Kasumi-1 (cell line): ENCODE measurements at places on chromosomes 4 and X.

- DNase-seq: peak; percentile 25
Observed at GRCh38 chr4:5460106-5460801, 248.1 kb downstream of the EVC2 start.

DNA sequence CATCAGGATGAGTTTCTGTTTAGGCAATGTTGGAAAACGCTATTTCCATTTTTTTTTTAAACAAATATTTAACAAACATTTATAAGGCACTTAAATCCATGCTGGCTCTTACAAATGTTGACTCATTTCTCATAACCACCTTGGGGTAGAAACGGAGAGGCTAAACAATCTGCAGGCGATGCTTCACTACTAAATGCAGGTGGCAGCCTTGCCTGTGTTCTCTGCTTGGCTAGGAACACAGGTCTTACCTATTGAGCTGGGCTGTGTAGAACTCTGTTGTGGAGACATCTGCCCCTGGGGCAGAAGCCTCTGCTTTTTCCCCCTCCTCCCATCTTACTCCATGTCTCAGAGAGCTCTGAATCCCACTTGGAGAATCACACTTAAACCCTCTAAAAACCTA, 1.4 kb upstream of the CXCL1 start:
- no peak for DNase-seq

- DNase-seq: no peak
Observed at GRCh38 chr4:17630228-17630627, 15.8 kb downstream of the MED28 start.

- DNase-seq: no peak
Observed at GRCh38 chr4:16692961-16693506, 205.4 kb downstream of the LDB2 start.

DNA sequence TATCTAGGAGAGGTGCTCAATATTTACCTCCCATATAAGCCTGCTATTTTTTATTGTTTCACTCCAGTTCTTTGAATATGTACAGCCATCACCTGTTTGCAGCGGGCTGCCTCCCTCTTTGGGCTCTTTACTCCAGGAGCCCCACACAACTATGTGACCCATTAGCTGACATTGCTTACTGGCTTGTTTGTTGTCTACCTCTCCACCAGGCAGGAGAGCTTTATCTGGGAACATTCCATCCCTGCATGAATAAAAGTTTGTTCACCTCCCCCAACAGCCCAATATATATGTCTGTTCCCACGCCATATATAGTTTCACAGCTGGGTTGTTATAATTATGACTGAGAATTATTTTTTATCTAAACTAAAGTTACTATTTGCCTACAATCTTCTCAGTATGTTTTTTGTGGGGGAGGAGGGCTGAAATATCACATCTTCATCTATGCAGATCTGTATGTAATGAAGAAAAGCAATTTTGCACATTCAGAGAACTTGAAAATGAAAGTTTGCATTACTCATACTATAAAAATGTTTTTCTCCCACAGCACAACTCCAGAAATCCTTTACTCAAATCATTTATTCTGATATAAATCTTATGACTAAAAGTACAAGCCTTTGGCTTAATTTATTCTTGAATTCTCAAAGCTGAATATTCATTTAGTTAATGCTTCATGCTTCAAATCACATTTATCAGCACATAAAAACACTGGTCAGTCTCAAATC, 61.2 kb upstream of the DAPP1 start:
- DNase-seq: no peak

GRCh38 chr4:152536545-152537182, 772 bp upstream of the FBXW7 start:
- DNase-seq: peak; percentile 57

DNA sequence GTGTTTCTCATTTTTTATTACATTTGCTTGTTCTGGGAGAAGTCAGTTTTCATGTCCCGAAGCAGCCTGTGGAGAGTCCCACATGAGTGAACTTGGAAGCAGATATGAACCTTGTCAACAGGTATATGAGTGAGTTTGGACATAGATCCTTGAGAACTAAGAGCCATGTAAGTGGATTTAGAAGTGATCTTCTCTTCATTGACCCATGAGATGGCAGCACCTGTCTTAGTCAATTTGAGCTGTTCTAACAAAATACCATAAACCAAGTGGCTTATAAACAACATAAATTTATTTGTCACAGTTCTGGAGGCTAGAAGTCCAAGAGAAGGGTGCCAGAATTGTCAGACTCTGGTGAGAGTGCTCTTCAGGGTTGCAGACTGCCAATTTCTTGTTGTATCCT, 1043.8 kb downstream of the ADGRL3 start:
- DNase-seq: no peak

GRCh38 chr4:41586675-41587225, 48.8 kb downstream of the LIMCH1 start:
- DNase-seq: no peak

- no peak for DNase-seq
Observed at GRCh38 chr4:158914218-158914617, 145.4 kb downstream of the FNIP2 start.

DNA sequence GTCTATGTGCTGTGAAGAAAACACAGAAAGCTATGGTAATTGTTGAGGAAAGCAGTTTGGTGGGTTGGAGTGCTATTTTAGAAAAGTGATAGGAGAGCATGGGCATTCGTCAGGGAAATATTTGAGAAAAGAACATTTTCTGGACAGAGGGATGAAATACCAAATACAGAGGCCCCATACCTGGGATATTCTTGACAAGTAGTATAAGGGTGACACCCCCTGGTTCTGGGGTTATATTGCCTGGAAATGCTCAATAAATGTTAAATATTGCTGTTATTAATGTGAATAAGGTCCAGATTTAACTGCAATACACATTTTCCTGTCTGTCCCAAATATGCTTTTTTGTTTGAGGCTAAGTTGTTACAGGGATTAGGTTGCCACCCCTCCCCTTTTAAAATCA, 42.9 kb downstream of the WWC2 start:
- no peak for DNase-seq

DNA sequence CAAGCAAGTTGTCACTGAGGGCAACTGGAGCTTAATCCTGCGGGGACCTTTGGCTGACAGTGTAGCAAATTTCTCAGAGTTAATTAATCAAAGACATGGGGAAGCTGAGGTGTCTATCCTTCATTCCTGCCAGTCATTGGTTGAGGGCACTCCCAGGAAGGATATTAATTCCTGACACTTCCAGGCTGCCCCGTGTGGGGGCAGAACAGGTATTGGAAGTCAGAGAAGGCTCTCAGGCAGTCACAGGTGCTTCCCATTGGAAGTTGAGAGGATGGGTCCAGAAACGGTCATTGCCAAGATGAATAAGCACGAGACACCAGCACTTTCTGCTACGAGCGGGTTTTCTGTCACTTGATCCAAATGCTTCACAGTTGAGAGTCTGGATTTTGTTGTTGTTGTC, 29.1 kb upstream of the CD38 start:
- no peak for DNase-seq

DNA sequence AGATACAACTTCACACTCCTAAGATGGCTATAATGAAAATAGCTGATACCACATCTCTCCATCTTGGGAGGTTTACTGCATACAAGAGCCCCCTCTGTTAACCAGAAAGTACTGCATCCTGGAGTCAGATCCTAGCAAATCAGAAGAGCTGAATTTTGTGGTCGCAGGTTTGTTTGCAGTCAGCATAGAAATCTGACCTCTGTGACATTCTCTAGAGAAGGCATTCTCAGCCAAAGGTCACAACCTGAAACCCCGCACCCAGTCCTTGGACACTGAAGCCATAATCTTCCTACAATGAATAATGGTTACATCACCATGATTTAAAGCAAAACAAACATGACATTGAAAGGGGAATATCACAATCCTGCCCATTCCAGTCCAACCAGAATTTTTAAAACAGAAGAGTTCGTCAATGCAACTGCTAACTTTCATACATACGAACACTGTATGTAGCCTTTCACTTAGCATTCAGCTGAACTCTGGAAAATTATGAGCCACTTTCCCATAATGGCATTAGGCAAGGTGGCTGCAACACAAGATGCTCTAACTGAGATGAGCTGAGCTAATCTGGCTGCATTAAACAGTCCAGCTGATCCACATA, 17.6 kb downstream of the HS6ST2 start:
- DNase-seq: no peak

GRCh38 chrX:43682726-43683125, 26.6 kb downstream of the MAOA start:
- no peak for DNase-seq

- peak; percentile 69 for DNase-seq
Observed at GRCh38 chr4:138348055-138348454, 105.9 kb upstream of the SLC7A11 start.

- no peak for DNase-seq
Observed at GRCh38 chrX:17654116-17654515, 83.2 kb upstream of the SCML1 start.

GRCh38 chr4:109207061-109207460, 95.4 kb downstream of the COL25A1 start:
- no peak for DNase-seq

GRCh38 chr4:52645300-52645699, 13.8 kb downstream of the USP46 start:
- DNase-seq: no peak

GRCh38 chrX:123884809-123885408, 25.1 kb downstream of the XIAP start:
- DNase-seq: peak; percentile 20

DNA sequence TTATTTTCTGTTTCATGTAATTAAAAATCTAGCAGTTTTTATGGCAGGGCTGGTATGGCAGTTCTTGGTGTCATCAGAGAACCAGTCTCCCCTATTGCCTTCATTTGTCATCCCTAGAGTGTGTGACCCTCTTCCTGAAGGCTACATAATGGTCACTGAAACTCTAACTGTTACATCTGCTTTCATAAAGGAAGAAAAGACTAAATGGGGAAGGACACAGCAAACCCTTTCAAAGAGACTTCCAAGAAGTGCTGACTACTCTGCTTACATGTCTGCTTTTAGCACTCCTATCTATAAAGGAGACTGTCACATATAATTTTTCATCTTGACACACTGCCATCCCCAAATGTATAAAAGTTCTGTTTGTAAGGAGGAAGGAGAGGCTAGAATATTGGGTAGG, 105.9 kb upstream of the DIAPH2 start:
- no peak for DNase-seq

GRCh38 chr4:42371305-42372252, 25.7 kb upstream of the SHISA3 start:
- peak; percentile 77 for DNase-seq

DNA sequence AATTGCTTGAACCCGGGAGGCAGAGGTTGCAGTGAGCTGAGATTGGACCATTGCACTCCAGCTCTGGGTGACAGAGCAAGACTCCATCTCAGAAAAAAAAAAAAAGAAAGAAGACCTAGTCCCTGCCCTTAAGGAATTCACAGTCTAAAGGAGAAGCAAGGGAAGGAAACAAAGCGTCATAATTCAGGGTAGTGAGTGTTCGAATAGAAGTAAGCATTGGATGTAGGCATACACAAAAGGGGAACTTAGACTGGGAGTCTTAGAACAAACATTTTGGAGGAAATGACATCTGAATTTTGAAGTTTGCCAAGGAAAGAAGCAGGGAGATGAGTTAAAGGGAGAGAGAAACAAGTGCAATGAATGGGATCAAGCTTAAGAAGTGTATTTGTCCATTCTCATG, 32.4 kb downstream of the PPM1K start:
- peak; percentile 52 for DNase-seq
